ENCODE measurements at places on chromosomes 1 and 21.

DNA sequence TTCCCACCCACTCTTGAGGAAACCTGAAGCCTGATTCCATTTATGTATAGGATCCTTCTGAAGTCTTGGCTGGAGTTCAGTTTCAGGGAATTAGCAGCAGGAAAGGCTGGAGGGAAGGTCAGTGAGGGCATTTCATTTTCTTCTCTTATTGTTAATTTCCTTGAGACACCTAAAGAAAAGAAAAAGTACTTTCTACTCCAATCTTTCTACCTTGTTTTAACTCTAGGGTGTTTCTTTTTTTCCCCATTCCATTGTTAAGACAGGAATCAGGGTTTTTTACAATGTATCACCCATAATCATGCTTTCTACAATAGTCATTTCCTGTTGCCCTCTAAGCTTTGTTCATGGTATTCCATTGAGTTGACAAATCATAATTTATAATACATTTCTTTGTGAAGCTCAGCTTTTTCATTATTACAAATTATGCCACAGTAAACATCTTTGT lies 27.4 kb downstream of the SNRPE start:
- DNase-seq = peak; percentile 32

- DNase-seq = no peak
Observed at GRCh38 chr1:227311389-227312001, 6.8 kb downstream of the CDC42BPA start.

DNA sequence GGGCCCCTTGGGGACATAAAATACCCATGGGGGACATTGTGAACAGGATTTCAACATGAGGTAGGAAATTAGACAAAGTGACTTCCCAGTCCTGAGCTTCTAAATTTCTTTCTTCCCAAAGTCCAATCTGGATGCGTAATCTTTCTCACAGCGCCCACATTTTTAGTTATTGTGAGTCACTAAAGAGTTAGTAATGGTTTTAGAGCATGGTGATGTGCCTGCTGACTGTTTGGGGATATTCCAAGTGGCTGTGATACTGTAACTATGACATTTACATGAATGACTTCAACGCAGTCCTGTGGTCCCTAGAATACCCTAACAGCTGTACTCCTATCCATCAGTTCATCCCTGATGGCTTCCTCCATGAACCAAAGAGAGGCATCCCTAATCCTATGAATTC lies 224.0 kb upstream of the COA6 start:
- DNase-seq = peak; percentile 2

- DNase-seq = no peak
Observed at GRCh38 chr21:45283035-45283610, 4.6 kb downstream of the POFUT2 start.

- no peak for DNase-seq
Observed at GRCh38 chr1:6183520-6183989, 3.4 kb upstream of the CHD5 start.

GRCh38 chr21:38619992-38620479 lies 121.8 kb upstream of the ERG start:
- peak; percentile 42 for DNase-seq

DNA sequence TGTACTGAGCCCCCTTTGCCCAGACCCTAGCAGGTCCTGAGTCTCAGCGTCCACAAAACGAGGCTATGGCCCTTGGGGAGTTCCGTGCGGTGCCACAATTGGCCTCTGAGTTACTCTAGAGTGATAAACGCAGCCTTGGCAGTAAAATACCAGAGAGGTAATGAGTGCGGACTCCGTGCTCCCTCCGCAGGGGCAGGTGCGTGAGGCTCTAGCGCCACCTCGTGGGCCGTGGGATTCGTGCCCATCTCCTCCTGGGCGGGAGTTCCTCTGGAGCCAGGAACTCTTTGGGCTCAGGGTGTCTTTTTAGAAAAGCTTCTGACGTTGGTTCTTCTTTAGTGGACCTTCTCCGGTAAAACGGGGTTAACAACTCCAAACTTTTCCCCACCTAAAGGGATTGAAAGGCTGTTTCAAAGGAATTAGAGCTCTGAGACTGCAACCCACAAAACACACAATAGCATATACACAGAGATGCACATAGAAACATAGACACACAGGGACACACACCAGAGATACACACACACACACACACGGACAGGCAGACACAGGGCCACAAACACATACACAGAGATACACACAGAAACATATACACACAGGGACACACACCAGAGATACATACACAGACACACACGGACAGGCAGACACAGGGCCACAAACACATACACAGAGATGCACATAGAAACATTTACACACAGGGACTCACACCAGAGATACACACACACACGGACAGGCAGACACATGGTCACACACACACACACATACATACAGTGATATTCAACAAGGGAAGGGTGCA lies 99.4 kb downstream of the KCNJ15 start:
- DNase-seq = no peak

- no peak for DNase-seq
Observed at GRCh38 chr1:185734929-185735700, 924 bp downstream of the HMCN1 start.

DNA sequence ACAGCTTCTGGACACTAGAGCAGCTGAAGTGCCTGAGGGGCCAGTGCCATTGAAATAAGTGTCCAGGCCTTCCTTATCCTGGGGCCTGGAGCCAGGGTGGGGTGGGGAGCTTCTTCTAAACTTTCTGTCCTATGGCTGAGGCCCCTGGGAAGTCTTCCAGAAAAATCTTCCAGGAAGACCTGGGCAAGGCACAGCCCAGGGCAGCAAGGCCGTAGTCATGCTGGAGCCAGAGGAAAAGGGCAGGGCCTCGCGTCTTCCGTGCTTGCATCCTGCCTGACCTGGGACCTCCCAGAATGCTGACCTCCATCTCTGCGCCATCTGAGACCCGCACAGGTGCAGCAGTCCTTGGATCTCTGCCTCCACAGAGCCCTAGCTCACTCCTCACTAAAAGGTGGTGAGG lies 96.7 kb upstream of the SLC44A3 start:
- DNase-seq = no peak

DNA sequence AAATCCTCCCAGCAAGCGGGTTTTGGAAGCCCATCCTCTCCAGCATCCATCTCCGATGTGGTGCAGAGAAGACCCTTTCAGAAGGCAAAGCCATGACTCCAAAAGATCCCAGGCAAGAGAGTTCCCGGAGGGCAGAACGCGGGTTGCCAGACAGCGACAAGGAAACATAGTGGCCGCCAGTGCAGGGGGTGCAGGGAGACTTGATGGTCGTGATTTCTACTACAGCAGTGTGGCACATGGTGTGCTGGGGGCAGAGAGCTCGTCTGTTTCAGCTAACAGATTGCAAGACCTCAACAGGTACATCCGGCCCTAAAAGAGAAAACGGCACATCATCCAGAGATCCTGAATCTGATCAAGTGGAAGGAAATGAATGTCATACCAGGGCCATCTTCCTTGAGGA lies 74.3 kb downstream of the HLCS start:
- DNase-seq = no peak

- DNase-seq = no peak
Observed at GRCh38 chr1:246893191-246893939, 38.4 kb downstream of the AHCTF1 start.

DNA sequence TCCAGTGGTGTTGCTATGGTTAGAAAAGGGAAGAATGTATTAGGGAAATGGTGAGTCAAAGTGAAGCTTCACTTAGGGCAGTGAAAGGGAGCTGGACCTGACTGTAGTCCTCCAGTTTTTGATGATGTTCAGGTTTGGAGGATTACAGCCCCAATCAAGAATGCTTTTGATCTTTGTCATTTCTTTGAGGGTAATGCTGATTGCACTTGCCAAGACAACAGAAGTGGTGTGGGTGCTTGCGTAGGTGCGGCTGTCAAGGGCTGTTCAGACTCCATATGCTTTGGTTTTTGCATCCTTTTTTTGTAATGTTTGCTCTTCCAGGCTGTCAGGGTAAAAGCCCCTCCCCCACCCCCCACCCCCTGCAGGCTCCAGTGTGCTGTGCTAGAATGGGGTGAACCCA lies 38.9 kb downstream of the HHAT start:
- no peak for DNase-seq

- no peak for DNase-seq
Observed at GRCh38 chr1:11680270-11681070, 478 bp downstream of the MAD2L2 start.

GRCh38 chr1:108780937-108781574 lies 34.6 kb downstream of the STXBP3 start:
- DNase-seq = no peak

- DNase-seq = no peak
Observed at GRCh38 chr1:91763252-91763651, 122.7 kb downstream of the TGFBR3 start.

- peak; percentile 57 for DNase-seq
Observed at GRCh38 chr21:34986561-34987500, 62.3 kb downstream of the RUNX1 start.

GRCh38 chr1:116433275-116434257 lies 60.5 kb downstream of the ATP1A1 start:
- DNase-seq = no peak

DNA sequence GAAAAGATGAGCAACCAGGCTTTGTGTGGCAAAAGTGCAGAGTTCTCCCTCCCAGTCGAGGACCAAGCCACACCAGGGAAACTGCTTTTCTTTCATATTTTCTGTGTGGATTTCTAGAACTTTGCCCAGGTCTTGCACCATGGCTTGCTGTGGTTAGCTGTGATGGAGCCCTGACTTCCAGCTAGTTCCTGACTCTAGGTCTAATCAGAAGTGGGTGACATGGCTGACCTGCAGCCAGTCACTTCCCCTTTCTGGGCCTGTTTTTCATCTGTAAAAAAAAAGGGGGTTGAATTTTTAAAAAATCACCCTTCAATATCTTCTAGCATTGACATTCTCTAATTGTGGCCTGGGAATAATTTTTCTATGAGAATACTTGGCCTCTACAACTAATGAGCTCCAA lies 491.2 kb upstream of the USP24 start:
- no peak for DNase-seq

DNA sequence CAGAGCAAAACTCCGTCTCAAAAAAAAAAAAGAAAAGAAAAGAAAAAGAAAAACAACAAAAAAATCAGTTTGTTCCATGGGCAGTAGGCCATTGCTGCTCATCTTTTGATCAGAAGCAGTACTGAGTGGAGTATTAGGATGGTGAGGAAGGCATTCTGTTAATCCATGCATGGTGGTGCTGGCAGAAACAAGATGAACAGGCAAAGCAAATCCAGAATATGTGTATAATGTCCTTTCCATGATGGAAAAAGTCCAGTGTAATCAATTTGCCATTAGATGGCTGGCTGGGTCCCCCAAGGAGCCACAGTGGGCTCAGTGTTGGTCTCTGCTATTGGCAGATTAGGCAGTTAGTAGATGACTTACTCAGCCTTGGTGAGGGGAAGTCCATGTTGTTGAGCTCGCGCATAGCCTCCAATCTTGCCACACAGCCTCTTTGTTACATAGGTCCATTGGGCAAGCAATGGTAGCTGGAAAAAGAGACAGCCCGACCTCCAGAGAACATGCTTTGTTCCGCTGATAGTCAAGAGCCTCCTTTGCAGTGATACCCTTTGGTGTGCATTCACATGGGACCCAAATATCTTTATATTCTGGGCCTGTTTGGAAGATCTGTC lies 23.3 kb downstream of the H3-3A start:
- DNase-seq = no peak

DNA sequence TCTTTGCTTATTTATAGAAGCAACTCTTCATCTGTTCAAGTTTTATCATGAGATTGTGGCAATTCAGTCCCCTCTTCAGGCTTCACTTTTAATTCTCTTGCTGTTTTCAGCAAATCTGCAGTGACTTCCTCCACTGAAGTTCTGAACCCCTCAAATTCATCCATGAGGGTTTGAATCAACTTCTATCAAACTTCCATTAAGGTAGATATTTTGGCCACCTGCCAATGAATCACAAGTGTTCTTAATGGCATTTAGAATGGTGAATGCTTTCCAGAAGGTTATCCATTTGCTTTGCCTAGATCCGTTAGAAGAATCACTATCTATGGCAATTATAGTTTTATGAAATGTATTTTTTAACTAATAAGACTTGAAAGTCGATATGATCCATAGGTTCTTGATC lies 946.7 kb upstream of the B3GALT2 start:
- no peak for DNase-seq

GRCh38 chr21:16900685-16901084 lies 612.2 kb upstream of the CXADR start:
- DNase-seq = no peak

GRCh38 chr1:204947338-204947737 lies 76.7 kb downstream of the NFASC start:
- DNase-seq = no peak

GRCh38 chr21:15343066-15343465 lies 278.3 kb upstream of the NRIP1 start:
- no peak for DNase-seq

GRCh38 chr1:228977307-228977706 lies 242.0 kb downstream of the RHOU start:
- no peak for DNase-seq

DNA sequence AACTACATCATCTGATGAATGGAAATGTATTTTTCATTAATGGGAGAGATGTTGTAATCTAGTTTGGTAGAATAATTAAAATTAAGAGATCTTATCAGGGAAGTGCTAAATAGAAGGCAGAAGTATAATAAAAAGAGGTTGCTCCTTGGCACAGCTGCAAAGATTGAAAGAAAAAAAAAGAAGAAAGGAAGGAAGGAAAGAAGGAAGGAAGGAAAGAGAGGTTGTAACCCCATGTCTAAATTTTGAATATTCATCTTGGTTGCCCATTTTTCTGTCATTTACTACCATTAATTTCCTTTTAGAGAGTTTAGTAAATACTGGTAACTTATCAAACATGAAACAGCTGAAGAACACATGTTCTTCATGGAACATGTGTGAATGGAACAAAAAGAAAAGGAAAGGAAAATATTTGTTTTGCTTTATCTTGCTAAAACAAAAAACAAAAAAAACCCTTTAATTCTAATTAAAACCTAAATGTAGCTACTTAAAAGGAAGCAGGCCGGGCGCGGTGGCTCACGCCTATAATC lies 10.5 kb upstream of the MDM4 start:
- DNase-seq = no peak

- no peak for DNase-seq
Observed at GRCh38 chr1:226281058-226281457, 27.9 kb downstream of the LIN9 start.

DNA sequence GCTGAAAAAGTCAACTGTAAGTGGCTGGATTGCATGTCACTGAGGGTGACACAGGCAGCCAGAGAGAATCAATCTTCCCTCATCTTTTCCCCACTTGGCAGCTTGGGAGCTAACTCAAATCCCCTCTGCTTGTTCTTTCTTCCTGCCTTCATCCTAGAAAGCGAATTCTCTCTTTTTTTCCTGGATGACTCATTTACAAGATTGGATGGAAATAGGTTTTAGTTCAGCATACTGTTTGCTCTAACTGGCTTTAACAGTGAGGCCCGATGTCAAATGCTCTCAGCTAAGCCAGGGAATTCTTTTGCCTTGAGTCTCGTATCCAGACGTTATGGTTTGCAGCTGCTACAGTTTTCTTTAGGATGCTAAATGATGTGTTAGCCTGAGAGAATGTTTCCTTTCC lies 72.7 kb downstream of the HUNK start:
- DNase-seq = peak; percentile 62

- no peak for DNase-seq
Observed at GRCh38 chr1:48228156-48228555, 5.6 kb downstream of the SLC5A9 start.

Measured in AG09309 (cell line).